ENCODE measurements at places on chromosomes 3 and 15. TPM values are rescaled to one million over a fixed set of nuclear protein-coding genes. Genes with fewer than 3 reads are reported as not detected.

DNA sequence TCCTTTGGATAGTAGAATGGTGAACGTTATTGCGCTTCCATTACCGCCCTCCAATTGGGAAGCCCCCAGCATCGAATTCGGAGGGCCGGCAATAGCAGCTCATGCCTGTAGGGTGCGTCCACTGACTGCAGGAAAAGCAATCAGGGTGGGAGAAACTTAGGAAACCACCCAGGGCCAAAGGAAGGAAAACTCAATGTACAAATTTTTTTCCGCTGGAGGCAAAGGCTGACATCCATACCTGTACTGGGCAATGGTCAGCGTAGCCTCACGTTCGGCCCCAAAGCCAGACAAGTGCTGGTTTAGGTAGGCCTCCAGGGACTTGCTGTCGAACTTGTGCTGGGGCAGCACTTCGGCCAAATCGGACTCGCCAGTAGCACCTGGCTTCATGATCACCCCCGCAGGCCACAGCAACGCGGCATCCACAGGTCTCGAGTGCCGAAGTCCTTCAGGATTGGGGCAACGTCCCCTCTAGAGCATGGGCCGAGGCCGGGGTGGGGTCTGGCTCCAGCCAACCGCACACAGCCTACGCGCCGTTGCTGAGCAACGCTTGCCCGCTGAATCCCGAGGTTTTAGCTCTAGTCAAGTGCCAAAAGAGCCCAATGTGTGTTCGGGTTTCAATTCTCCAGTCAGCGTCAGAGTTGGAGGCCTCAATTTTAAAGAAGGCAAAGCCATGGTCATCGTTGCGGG, at the start of gene ACAD11:
ACAD11 (minus strand) TSS at position 445 of the 687 bp plus-strand sequence; CDS start at position 387, 58 bp downstream.
- DNase-seq: peak; percentile 76

Gene MRAS
- 46.4 TPM for polyA plus RNA-seq

DNA sequence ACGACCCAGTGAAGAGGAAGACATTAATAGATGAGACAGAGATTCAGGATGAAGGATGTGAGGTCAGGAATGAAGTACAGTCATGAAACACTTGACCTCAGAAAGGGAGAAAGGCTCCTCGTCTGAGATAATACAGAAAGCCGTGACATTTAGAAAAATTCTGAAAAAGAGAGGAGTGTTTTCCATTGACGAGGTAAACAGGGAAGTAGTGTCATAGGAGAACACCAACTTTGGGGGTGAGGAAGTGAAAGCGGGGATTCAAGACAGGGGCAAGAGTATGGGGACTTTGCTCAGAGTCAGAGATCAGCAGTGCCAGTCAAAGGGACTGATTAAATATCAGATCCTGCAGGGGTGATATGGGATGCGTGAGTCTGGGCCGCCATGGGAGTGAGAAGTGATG, 160.9 kb downstream of the PLCL2 start:
- DNase-seq: no peak

DNA sequence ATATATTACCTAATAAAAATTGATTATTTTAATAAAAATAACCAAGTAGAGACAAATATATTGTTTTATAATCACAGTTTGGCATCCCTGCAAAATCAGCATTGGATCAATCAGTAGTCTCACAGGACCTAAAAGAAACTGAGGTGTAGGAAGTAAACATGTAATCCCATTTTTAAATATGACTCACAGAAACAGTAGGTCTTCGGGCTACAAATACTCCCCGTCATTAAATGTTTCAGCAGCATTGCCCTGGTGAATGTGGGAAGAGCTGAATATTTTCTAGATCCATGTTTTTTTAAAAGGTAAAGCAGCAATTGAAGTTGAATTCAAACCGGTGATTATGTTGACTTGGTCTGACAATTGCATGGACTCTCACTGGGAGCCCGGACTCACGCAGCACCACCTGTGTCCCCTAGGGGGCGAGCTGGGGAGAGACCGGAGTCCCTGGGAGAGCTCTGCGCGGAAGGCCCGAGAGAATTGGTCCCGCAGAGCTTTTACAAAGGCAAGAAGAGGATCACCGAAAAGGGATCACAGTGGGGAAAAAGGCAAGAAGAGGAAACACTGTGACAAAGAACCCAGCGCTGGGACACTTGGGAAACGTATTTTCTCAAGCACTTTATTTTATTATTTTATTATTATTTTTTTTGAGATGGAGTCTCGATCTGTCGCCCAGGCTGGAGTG, 17.2 kb upstream of the USP3 start:
- peak; percentile 88 for DNase-seq

- DNase-seq: no peak
These were observed 197.2 kb downstream of the VGLL3 start for GRCh38 chr3:86793786-86794185.

- peak; percentile 38 for DNase-seq
These were observed 185.6 kb downstream of the FAM43A start for GRCh38 chr3:194871143-194871863.

- DNase-seq: no peak
These were observed 1517.1 kb downstream of the SI start for GRCh38 chr3:163561151-163561550.

Gene GOLGA8K
- 0.60 TPM for polyA plus RNA-seq
